Brain pericyte (primary cell): ENCODE measurements at places on chromosomes 7 and 10.

DNA sequence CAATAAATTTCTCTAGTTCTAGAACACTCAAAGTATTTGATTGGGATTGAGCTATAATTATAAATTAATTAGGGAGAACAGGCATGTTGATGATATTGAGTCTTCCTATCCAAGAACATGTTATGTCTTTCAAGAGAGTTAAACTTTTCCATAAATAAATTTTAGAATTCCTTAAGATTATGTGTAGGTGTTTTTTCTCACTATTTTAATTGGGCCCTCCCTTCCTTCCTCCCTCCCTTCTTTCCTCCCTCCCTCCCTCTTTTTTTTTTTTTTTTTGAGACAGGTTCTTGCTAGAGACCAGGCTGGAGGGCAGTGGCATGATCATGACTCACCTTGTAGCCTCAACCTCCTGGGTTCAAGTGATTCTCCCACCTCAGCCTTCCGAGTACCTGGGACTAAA, 20.2 kb downstream of the EXOC6 start:
- DNase-seq, result no peak

DNA sequence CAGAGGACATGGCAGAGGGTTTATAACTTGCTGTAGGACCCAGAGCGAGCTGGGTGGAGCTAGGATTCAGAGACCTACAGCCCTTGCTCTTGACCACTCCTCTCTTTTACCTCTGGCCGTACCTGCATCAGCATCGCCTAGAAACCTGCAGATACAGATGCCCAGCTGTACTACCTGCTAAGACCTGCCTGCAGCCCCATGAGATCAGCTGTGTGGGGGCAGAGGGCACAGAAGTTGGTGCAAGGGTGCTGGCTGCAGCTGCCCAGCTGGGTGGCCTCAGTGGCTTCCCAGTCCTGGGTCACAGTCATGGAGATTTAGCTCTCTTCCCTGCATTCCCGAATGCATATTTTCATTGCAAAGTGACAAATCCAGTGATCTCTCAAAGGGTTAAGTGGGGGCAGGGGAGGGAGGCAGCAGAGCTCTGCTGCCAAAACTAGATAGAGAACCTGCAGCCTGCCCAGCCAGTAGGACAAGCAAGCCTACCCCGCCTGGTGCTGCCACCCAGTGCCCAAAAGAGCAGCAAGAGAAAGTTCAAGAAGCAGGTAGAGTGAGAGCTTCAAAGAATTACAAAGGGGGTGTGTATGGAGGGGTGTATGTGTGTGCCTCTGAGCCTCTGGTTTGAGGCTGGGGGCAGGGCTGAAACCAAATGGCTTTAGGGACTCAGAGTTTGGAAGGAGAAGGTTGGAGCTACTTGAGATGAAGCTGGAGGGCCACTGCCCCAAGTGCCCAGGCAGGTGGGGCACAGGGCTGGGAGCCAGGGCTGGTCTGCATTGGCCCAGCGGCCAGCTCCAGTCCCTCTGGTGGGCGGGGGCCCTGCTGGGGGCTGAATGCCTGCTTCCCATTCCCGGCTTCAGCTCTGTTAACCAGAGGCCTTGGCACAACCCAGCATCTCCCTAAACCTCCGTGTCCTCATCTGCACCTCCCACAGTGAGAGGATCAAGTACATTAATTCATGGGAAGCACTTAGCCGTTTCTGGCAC, 6.9 kb downstream of the FAM241B start:
- DNase-seq, result no peak

DNA sequence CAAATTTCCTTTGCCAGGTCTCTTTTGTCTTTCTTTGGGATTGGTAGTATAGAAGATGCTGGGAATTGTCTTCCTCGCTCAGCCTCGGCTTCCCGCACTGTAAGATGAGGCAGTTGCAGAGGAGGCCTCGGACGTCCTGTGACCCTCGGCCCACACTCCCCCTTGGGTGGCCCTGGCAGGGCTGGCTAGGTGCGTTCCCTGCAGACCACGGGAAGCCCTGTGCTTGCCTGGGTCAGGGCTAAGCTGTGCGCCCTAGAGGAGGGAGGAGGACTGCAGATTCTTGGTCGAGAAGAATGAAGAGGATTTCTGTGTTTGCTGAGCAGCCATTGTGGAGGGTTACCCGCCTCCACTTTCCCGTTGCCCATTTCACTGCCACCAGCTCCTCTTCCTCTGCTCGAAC, 42.8 kb downstream of the WIPI2 start:
- no peak for DNase-seq

- no peak for DNase-seq
These were observed 975 bp downstream of the GLCCI1 start for GRCh38 chr7:7969306-7970236.

GRCh38 chr7:84914598-84914997, 272.3 kb downstream of the SEMA3D start:
- no peak for DNase-seq
